ENCODE measurements at places on chromosomes 12 and 14.

- DNase-seq = no peak
Observed at GRCh38 chr14:56390859-56391258, 188.7 kb upstream of the TMEM260 start.

- DNase-seq = no peak
Observed at GRCh38 chr12:4026517-4026916, 153.3 kb upstream of the PARP11 start.

- DNase-seq = no peak
Observed at GRCh38 chr12:106581543-106582248, 1.1 kb upstream of the RFX4 start.

DNA sequence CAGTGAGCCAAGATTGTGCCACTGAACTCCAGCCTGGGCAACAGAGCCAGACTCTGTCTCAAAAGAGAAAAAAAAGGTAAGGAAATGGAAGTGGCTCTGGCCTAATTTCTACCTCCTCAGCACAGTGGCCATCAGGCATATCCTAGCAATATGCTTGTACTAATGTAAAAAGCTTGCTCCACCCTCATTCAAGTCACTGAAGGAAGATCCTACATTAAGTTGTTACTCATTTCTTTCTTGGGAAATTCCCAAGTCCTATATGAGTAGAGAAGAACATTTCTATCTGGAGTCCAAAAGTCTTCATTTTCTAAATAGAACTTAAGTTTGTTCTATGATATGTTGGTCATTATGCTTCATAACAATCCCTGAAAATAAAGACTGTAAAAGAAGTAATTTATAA, 67.3 kb upstream of the HOXC13 start:
- DNase-seq = no peak

DNA sequence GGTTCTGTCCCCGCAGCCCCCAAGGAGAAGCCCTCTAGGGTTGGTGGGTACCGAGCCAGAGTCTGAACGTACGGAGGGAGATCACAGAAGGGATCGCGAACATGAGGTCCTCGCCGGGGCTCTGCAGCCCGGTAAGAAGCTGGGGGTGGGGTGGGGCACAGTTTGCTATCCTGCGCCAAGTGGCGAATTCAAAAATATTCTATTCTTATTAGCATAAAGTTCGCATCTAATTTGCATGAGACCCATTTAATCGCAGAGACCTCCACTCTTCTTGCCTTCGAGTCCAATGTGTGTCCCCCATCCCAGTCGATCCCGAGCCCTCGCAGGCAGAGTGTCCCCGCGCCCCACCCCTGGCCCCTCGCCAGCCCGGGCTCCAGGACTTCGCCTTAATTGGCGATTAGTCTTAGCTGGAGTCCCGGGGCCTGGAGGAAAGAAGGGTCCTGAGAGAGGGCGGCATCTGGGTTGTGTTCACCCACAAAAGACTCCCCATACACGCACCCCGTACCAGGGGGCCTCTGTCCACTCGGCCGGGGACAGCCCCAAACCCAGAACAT, 604 bp upstream of the ARHGEF25 start:
- no peak for DNase-seq
